Stimulated activated CD8-positive, alpha-beta memory T cell treated with anti-CD3 and anti-CD28 coated beads, Interleukin-12 subunit alpha, Interleukin-12 subunit beta, amount 100 ng/mL, for 1 hour (primary cell): ENCODE measurements at places on chromosomes 1 and 21.

DNA sequence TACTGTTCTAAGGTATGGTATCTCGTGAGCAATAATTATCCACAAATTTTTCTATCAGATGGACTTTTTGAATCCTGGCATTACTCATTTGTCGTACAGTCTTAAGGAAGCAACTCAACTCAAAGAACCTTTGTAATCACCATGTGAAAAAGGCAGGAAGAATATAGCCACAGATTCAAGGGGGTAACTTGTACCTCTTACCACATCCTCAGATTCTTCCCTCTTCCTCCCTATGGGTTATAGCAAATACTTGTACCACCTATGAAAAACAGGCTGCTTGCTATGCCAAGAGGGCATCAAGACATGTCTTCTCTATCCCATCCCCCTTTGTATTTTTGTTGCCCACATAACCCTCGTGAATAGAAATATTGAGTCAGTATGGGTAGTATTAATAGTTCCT is 616.6 kb upstream of the USP24 start:
- no peak for DNase-seq

- DNase-seq, result no peak
These were observed 37.4 kb downstream of the XCL1 start for GRCh38 chr1:168613691-168614231.

DNA sequence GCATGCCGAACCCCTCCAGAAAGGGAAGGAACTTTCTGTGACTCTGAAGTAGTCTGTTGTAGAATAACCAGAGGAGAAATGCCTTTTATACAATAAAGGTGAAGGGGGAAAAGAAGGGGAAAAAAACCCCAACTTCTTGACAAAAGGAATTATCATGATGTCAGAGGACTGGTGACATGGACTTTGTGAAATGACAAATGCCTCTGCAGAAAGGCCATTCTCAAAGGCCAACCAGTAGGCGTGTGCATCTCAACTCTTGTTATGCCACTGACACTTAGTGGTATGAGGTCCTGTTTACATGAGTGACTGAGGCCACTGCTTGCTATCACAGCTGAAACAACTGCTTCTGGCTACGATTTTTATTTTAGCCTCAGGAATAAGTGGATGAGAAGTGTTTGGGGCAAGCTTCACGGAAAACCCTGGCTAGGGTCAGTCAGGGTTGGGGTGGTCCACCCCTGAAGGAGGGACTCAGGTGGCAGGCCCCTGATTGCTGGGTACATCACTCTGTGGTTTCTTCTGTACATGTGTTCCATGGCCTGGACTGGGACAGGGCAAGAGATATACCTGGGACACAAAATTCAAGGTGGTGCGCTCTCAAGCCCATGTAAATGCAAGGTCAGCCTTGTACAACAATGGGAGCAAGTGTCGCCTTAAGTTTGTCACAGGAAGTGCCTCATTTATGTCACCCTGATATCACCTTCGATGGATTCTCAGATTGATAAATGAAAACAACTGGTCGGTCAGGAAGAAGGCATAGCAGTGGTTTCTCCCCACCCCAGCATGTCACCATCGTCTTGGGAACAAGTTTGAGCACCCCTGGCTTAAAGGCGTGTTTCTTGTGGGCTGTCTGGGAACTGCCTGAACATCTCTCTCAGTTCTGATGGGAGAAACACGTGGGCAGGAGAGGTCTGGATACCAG is 12.4 kb downstream of the RUNX1 start:
- DNase-seq, result no peak

DNA sequence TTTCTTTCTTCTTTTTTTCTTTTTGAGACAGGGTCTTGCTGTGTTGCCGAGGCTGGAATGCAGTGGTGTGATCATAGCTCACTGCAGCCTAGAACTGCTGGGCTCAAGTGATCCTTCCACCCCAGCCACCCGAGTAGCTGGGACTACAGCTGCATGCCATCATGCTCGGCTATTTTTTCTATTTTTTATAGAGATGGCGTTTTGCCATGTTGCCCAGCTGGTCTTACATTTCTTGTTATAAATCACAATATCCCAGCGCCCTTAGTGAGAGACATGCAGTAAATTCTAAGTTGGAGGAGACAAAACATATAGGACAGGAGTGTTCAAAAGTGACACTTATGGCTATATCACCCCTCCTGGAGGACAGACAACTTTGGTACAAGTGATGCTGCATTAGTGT is 31.3 kb upstream of the ACTN2 start:
- no peak for DNase-seq

GRCh38 chr1:237817277-237817676 is 73.4 kb downstream of the ZP4 start:
- DNase-seq, result no peak
